Stimulated activated CD8-positive, alpha-beta memory T cell treated with anti-CD3 and anti-CD28 coated beads, Interleukin-4, amount 100 ng/mL, for 1 hour (primary cell): ENCODE measurements at places on chromosomes 3 and 15.

DNA sequence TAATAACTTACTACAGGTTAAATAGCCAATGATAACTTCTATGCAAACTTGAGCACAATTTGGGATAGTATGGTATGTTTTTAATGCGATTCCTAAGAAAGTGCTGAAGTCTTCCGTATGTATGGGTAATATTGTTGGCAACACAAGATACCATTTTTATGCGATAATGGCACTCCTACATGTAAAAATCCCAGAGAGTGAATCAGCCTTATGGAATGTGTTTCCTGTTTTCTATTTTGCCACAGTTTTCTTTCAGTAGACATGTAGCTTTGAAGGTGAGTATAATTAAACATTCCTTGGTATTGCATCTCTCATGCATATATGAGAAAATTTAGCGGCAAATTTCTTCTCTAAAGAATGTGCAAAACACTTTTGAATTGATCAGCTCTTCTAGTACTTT is 396.8 kb upstream of the AZI2 start:
- no peak for DNase-seq

DNA sequence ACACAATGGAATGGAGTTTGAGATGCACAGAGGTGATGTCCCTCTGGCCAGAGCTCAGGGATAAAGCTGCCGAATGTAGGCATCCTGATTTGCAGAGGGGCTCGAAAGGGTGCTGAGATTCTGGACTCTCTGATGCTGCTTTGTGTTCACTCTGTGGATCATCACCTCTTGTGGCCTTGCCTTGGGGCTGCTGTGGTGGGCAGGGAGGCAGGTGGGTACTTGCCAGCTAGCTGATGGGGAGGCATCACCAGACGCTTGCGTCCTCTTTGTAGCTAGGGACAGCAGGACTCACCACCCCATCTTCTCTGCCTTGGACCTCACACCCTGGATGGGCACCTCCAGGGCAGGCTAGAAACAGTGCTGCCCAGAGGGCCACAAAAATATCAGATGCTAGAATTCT is 14.6 kb upstream of the RASGRF1 start:
- DNase-seq = no peak

DNA sequence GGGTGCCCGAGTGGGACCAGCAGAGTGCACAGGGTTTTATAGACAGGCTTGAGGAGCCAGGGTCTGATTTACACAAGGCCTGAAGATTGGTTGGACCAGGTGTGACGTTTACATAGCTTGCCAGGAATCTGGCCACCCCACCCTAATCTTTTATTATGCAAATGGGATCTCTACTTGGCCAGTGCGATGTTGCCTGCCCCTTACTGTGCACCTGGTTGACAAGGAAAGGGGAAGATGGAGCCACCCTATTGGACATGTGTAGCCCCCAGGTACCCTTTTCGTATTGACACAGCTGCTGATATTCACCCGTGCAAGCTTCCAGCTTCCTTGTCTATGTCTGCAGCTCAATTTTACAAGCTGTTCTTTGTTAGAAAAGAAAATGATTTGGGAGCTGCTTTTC is 132.0 kb downstream of the ARNT2 start:
- no peak for DNase-seq

DNA sequence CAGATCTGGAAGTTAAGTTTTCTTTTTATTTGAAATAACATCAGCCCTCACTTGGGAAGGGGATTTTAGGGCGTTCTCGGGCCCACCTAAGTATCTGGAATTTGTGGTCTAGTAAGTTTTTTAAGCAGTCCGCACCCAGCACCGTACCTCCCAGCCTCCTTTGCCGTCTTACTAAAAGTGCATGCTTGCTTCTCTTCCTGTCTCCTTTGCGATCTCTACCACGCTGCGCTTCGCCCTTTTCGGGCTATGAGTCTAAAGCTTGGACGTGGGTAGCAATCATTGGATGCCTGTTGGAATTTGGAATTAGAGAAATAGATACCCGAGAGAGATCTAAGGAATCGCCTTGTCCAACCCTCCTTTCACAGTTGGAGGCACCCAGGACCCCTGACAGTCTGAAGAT is 1.1 kb downstream of the THSD4 start:
- no peak for DNase-seq

DNA sequence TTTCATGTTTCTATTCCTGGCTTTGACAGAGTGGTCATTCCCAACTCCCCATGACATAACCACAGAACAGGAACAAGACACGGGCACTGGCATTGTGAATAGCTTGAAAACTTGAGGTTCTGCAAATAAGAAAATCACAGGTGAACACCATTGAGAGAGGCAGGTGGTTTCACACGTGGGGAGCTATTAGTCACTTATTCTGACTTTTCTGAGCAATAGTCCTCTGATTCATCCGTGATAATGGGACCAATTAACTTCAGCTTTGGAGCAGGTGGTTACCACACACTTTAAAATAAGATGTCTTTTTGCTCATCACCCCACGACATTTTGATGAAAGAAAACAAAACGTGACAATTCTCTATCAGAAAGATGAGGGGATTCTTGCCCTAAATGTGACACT is 224.7 kb downstream of the KLF13 start:
- no peak for DNase-seq

DNA sequence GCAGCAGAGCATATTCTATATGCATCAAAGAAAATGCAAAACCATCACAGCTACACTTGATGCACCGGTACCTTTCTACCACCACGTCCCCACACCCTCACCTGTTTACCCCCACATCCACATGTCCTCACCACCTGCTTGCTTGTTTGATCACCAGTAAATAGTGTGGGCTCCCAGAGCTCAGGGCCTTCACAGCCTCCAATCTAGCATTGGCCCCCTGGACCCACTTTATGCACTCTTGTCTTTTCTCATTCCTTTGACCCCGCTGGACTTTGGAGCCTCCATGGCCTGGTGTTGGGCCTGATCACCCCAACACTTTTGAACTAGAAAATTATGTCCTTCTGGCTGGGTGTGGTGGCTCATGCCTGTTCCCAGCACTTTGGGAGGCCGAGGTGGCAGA is 190.1 kb downstream of the PDE8A start:
- DNase-seq = no peak
